ENCODE measurements at places on chromosomes 7 and 10.

GRCh38 chr10:87978166-87978565, 114.7 kb downstream of the PTEN start:
- no peak for DNase-seq

- no peak for DNase-seq
Observed at GRCh38 chr10:45227042-45227441, 88.4 kb downstream of the OR13A1 start.

GRCh38 chr10:81874875-81875466, at the start of gene NRG3:
NRG3 (plus strand) TSS chr10:81875194.
- DNase-seq, result no peak

GRCh38 chr7:101104193-101104713, 19.0 kb downstream of the TRIM56 start:
- no peak for DNase-seq

DNA sequence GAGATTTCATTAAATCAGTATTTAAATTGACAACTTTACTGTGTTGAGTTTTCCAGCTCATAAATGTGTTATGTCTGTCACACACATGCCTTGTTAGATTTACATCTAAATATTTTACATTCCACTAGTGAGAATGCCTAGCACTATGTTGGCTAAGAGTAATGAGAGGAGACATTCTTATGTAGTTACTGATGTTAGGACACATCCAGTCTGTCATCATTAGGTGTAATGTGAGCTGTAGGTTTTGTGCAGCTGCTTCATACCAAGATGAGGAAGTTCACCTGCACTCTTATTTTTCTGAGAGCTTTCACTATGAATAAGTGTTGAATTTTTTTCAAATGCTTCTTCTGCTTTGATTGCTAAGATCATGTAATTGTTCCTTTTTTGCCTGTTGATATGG, 218.0 kb upstream of the IGFBP3 start:
- no peak for DNase-seq

DNA sequence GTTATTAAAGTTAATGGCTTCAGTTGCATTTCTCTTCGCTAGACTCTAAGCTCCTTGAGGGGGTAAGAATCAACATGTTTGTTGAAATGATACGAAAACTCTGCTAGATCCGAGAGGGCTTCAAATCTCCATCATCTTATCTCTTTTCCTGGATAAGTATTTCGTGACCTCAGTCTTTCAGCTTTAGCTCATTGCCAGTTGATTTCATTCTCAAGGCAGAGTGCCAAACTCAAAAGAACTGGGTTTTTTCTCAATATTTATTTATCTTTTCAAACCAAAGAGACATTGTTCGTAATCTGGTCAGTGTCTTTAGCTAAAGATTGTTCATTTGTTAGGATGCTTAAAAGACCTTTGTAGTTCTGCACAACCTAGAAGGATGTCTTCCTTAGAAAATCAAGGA, 108.9 kb downstream of the ARID5B start:
- DNase-seq, result no peak

DNA sequence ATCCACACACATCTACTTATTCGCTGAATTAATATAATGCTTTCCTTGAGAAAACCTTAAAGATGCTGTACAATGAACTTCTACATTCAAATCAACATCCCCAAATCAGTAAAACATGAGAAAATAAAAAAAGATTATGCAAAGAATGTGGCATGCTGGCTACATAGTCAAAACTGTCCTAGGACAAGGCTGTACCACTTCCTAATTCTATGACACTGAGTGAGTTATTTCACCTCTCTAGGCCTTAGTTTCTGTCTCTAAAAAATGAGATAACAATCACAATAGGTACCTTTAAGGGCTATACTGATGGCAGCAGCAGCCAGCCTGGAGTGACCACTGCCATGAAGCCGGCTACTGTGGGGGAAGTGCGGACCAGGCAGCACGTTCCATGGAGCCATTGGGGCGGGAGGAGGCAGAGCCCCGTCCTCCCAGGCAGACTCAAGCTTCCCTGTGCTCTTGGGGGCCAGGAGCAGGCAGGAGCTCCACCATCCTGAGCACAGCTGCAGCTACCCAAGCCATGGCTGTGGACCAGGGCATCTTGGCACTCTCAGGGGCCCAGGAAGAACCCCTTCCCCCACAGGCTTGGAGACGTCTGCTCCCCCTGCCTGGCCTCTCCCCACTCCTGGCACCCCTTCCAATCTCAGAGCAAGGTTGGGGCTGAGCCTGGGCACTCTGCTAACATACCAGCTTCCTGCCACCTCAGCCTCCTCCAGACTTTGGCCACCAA, 110.2 kb downstream of the ELAPOR2 start:
- DNase-seq, result no peak

DNA sequence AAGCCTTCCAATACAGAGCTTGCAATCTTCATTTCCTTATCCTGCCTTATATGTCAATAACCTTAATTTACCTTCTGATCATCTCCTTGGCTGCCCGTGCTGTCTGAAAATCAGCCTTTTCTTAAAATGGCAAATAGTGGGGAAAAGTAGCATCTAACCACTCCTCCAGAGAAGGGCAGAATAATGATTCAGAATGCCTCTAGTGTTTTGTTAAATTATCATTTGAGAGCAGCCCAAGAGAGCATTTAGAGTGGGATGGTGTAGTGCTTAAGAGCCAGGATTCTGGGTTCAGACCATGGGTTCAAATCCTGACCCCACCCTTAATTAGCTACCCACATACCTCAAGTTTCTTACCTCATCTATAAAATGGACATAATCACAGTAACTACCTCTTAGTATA, 4.6 kb upstream of the TMEM139 start:
- no peak for DNase-seq

GRCh38 chr10:22611425-22612115, 102.8 kb downstream of the PIP4K2A start:
- no peak for DNase-seq

DNA sequence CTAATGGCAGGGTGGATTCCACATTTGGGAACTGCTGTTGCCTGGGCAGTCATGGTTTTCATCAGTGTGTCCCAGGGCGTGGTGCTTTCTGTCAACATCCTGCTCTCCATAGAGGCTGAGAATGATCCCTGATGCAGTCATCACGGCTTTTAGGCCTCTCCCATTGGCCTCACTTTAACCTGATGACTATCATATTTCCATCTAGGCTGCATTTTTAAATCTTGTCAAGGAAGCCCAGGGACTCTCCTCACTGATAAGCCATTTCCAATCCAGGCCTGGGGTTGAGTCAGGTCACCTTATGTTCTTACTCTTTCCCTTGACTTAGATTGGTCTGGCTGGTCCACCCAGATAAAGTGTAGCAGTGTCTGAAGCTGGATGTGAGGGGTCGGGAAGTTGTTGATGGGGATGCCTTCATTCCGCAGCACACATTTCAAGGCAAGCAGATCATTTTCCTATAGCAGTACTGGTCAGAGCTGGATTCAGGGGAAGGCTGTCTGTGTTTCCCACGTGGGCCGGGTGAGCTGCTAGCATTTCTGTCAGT, 177.0 kb downstream of the AUTS2 start:
- no peak for DNase-seq

GRCh38 chr10:112361951-112362751, 11.8 kb upstream of the ACSL5 start:
- DNase-seq, result no peak

DNA sequence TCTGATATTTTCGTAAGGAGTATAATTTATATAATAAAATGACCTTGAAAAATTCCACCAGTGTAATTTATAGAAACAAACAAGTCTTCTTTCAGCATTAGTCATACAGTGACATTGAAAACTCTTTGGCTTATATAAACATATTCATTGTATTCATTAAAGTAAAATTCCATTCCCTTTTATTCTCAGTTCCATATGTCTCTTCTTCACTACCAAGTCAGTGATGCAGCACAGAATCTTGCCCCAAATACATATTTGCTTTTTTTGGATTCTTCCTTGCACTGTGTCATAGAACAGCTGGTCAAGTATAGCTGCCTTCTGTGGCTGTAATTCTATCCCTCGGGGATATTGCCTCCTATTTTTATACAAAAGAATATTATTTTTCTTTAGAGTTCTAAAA, 884.5 kb upstream of the POT1 start:
- DNase-seq, result no peak

- no peak for DNase-seq
Observed at GRCh38 chr7:50281680-50282445, 22.7 kb upstream of the IKZF1 start.

DNA sequence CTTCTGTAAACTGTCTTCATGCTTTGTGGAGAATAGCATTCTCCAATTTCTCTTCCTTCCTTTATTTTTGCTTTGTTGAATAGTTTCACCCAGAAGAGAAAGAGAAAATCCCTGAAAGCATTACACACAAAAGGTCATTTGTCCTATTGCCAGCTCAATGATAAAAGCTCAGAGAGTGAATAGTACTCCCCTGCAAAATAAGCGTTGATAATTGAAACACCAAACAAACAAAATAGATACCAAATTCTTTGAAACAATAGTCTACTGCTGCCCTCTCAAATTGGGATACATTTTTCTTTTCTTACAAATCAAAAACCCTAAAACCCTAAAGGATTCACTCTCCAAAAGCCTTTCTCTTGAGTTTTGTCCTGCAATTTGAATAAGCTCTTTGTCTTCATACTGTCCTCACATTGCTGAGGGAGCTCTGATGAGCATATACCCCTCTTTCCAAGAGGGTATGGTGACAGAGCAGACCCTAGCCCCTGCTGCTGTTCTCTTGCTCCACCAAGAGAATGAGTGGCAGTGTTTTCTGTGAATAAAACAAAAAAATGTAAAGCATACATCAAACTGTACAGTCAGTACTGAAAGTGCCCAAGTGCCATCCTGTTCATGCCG, 134.4 kb downstream of the CSTF2T start:
- no peak for DNase-seq

DNA sequence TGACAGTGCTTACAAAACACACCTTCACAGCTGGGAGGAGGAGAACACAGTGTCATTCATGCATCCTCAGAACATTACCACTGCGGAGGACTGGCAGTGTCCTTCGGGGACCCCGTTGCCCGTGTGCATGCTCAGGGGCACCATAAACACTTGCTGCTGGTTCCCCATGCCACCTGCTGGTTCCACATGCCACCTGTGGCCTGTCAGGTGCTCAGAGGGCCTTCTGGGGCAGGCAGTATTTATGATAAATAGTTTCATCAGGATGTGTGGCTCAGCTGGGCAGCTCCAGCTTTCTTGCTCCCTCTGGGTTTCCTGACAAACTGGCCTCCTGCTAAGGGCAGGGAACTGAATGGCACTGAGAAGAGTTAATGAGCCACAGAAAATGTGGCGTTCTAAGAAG, 32.1 kb downstream of the CELF2 start:
- DNase-seq, result no peak

DNA sequence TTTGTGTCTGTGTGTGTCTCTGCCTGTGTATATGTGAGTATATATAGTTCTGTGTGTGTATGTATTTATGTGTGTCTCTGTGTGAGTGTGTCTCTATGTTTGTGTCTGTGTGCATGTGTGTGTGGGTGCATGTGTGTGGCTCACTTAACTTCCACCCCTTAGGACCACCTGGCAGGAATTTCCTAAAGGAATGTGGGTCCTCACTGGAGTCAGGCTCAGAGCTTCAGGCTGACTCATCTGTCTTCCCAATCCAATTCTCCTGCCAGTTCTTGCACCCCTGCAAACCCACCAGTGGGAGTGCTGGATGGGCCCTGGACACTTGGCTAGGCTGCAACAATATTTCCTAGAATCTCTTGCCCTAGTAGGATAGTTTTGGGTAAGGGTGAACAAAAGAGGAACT, 70.2 kb upstream of the GRB10 start:
- DNase-seq, result no peak

GRCh38 chr10:52918714-52919305, 146.2 kb upstream of the MBL2 start:
- no peak for DNase-seq

- DNase-seq, result no peak
Observed at GRCh38 chr7:83306502-83306901, 143.8 kb upstream of the PCLO start.

GRCh38 chr10:80288849-80289248, 609 bp downstream of the MAT1A start:
- no peak for DNase-seq

- DNase-seq, result peak; percentile 56
Observed at GRCh38 chr7:44073664-44074348, 8.4 kb upstream of the PGAM2 start.

GRCh38 chr10:122856902-122857301, 11.2 kb upstream of the CUZD1 start:
- DNase-seq, result no peak

GRCh38 chr10:1255118-1255517, 198.9 kb downstream of the WDR37 start:
- no peak for DNase-seq

DNA sequence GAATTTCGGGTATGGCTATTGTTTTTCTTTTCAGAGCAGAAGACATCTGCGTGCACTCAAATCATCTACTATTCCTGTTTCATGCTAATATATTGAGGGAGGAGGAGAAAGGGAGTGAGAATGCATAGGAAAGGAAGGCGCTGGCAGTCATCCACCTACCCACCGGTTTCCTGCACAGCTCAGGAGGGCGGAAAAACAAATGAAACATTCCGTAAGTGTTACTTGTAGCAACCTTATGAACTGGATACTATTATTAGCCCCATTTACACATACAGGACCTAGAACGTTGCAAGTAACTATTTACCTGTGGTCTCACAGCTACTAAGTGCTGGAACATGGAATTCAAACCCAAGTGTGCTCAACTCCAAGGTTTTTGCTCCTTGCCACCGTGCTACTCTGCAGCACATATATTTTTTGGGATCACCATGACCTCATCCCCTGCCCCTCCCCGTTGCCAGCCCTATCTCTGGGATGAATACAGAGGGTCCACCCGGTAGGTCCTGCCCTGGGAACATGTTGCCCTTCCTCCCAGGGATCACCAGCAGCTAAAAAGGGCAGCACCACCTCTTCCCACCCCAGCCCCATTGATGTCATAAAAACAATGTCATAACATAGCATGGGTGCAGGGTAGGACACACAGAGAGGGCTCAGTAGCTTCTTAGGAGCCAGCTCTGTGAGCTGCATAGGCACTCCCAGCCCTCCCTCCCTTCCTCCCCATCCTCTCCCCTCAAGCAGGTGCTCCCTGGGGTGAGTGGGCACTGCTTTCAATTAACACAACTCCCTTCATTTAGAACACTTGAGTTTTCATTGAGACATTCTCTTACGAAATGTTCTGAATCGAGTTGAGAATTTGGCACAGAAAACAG, 16.9 kb downstream of the GFRA1 start:
- DNase-seq, result no peak

DNA sequence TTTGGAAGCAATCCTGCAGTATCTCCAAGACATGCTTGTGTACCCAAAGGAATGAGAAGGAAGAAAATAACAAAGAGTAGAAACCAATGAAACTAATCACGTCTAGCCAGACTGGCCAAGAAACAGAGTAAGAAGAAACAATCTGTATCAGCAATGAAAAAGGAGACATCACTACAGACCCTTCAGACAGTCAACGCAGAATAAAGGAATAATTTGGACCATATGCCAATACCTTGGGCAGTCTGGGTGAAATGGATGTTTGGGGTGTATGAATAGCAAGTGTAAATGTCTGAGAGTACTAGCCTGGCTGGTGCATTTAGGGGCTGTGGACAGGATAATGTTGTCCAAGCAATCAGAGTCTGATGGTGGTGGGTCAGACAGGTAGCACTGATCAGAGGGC, 61.1 kb downstream of the SLC29A4 start:
- no peak for DNase-seq

GRCh38 chr7:44580945-44581878, 819 bp downstream of the TMED4 start:
- no peak for DNase-seq
